HCT116 (cell line): ENCODE measurements at places on chromosomes 5 and 9.

DNA sequence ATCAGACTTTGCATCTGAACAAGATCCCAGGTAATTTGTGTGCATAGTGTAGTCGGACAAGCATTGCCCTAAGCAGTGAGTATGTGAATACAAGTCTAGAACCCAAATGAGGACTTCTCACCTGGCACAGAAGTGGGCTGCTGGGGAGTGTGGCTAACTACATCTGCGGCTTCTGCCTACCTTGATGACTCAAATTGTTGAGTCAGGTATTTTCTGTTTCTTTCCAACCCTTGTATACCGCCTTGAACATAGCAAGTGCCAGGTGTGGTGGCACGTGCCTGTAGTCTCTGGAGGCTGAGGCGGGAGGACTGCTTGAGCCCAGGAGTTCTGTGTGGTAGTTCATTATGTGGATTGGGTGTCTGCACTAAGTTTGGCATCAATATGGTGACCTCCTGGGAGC lies 7.9 kb upstream of the JADE2 start:
- DNase-seq = no peak

GRCh38 chr9:85155352-85155751 lies 485.8 kb downstream of the NTRK2 start:
- no peak for DNase-seq

GRCh38 chr9:96457266-96457665 lies 7.3 kb downstream of the HABP4 start:
- DNase-seq = no peak

- DNase-seq = no peak
These were observed 24.2 kb downstream of the PPARGC1B start for GRCh38 chr5:149754172-149754880.

GRCh38 chr5:143495110-143495509 lies 91.6 kb upstream of the NR3C1 start:
- DNase-seq = no peak

GRCh38 chr9:109467936-109468335 lies 30.2 kb downstream of the PTPN3 start:
- no peak for DNase-seq
